ENCODE measurements at places on chromosomes 16 and 17.

DNA sequence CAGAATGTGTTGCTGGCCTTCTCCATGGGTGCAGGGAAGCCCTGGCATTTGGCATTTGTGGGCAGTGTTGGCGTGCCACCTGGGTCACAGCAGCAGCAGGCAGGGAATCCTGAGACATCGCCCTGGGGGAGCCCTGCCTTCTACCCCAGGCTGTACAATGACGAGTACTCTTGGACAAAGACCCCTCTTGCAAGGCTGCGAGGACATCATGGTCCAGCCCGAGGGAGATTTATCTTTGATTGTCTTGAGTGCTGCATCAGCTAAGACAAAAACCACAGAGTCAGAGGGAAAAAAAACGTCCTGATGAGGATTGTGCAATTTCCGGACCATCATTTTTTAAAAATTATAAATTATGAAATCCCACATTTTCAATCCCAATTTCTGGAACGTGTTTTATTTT lies 3.7 kb downstream of the CRISPLD2 start:
- no peak for DNase-seq

DNA sequence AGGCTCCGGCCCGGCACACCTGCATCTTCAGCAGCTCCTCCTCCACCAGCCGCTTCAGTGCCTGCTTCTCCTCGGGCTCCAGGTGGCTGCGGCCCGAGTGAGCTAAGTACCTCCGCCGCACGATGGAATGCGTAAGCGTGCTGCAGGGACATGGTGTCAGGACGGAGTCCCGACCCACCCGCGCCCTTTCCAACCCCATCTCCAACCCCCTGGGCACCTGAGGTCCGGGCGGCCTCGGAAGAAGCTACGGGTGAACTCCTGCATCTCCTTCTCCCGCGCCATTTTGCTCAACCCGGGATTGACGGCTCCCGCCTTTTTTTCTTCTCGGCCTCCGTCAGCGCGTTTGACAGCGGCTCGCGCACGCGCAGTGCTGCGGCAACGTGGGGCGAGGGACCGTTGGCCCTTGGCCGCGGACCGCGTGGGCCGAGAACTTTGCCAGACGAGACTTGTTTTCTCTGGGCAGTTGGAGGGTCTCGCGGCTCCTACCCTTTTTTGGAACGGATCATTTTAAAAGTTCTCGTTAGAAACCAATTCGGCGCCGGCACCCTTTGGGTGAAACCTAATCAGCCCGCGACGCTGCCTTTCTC lies at the start of gene HIRIP3:
Gene HIRIP3 (minus strand): TSS at position 294 of the 587 bp plus-strand sequence. CDS start 12 bp downstream, at position 282.
- DNase-seq = no peak

- no peak for DNase-seq
Observed at GRCh38 chr16:11264155-11264832, 4.8 kb downstream of the TNP2 start.

- DNase-seq = no peak
Observed at GRCh38 chr16:27644165-27644564, 94.2 kb downstream of the KATNIP start.

GRCh38 chr16:81319221-81319912 lies 4.6 kb downstream of the GAN start:
- DNase-seq = no peak

DNA sequence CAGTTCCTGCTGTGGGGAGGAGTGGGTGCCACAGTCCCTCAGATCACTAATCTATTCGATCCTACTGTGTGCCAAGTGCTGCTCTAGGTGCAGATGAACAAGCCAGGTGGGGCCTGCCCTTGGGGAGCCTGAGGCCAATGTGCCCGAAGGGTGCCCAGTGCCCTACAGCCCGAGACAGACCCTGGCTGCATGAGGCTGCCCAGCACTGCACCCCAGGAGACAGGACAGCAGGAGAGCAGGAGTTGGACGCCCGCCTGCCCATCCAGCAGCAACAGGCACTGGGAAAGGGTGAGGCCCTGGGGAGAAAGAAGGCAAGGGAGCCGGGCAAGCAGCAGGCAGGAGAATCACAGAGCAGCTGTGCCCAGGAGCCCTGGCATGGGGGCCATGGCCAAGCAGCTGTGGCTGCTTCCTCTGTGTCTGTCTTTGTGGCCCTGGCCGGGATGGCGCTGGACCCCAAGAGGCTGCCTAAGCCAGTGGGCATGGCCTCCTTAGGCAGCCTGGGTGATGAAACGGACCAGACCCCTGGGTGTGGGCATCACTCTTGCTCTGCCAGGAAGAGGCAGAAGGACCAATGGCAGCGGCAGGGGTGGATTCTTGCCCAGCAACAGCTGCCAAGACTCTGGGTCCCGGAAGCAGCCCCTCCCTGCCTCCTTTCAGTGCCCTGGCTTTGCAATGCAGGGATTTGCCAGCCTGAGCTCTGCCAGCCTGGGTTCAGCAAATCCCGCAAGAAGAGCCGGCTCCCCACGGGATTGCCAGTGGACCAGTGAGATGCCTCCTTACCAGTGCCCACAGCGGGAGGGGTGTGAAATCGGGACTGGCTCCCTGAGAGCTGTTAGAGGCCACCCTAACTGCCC lies 179.6 kb upstream of the TNRC6C start:
- DNase-seq = no peak

DNA sequence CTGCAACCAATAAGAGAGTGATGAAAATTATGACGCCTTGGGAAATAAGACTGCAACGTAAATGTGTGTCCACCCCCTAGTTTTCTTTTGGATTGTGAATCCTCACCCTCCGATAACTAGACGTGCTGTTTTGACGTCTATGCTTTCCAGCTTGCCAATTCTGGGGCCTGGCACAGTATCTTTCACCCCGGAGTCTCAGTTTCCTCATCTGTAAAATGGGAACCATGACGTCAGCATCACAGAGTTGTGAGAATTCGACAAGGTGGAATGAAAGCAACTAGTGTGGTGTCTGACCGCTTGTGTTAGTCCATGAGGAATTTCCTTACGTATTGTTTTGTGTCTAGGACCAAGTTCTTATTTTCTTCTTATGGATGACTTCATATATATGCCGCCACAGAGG lies 37.7 kb downstream of the WWOX start:
- DNase-seq = no peak

DNA sequence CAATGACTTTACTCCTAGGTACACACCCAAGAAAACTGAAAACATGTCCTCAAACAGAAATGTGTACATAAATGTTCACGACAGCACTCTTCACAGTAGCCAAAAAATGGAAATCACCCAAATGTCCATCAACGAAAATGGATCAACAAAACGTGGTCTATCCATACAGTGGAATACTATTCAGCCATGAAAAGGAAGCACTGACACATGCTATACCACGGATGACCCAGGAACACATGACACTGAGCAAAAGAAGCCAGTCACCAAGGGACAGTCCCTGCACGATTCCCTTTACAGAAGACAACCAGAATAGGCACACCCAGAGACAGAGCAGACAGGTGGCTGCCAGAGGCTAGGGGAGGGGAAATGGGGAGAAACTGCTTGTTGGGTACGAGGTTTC lies 11.3 kb downstream of the ZNF500 start:
- DNase-seq = no peak

DNA sequence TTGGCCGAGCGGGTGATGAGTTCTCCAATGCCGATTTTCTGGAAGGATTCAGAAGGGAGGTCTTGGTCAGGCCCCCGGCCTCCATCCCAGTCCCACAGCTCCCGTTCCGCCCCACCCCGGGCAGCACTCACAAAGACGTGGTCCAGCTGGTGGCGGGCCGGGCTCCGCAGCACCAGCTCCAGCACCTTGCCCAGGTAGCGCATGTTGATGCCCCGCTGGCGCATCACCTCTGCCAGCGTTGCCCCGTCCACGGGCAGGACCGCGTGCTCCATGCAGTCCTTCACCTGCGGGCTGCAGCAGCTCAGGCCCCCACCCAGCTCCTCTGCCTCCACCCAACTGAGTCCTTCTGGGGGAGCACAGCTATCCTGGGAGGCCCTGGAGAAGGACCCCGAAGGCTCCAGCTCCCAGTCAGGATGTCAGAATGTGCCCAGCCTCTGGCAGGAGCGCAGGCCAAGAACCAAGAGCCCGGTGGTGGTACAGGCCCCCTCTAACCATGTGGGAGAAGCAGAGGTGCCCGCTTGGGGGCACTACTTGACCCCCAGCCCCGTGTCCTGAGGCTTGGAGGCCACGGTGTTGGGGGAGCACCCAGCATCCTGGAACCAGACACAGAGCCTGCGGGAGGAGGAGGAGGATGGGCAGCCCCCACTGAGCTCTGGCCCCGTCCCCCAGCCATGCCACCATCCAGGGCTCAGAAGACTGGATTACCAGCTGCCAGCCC lies 16.2 kb downstream of the CLUH start:
- DNase-seq = no peak

Measured in SIG-M5 (cell line).